Ovary (tissue), 10 donors: ENCODE measurements at places on chromosomes 13 and 19. TPM values are rescaled to one million over a fixed set of nuclear protein-coding genes. Genes with fewer than 3 reads are reported as not detected.

DNA sequence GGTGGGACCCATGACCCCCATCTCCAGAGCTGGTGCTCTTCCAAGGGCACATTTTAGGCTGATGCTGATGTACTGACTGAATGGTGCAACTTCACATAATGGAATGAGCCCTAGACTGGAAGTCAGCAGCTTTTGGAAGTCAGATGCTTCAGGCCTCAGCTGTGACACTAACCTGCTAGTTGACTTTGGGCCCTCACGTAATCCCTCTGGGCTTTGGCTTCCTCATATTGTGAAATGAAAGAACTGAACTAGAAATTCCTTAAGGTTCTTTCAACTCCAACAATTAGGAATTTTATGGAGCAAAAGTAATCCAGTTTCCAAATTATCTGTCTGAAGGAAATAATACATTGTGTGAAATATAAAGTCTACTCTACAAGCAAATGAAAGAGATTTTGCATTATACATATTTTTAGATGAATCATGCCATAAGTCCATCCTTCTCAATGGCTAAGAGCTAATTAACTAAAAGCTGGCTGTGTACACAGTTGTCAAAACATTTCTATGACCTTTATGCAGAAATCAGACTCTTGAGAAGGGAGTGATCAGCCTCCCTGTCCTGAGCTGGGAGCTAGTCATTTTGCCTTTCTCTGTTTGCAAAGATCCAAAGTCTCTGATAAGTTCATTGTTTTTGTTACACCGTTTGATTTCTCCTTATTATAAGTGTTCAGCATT lies 204.2 kb downstream of the DCLK1 start:
- DNase-seq = no peak

DNA sequence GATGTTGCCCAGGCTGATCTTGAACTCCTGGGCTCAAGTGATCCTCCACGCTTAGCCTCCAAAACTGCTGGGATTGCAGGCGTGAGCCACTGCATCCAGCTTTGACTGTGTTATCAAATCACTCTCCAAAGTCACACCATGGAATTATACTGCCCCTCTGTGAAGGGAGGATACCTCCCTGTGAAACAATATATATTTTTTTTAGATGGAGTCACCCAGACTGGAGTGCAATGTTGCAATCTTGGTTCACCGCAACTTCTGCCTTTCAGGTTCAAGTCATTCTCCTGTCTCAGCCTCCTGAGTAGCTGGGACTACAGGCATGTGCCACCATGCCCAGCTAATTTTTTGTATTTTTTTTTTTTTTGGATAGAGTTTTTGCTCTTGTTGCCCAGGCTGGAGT lies 7.7 kb downstream of the TYK2 start:
- DNase-seq = no peak

GRCh38 chr13:95207769-95208366 lies 93.4 kb downstream of the ABCC4 start:
- no peak for DNase-seq

The COL4A1 gene
- 73.2 TPM for total RNA-seq

The KLHL1 gene
- total RNA-seq = not detected

DNA sequence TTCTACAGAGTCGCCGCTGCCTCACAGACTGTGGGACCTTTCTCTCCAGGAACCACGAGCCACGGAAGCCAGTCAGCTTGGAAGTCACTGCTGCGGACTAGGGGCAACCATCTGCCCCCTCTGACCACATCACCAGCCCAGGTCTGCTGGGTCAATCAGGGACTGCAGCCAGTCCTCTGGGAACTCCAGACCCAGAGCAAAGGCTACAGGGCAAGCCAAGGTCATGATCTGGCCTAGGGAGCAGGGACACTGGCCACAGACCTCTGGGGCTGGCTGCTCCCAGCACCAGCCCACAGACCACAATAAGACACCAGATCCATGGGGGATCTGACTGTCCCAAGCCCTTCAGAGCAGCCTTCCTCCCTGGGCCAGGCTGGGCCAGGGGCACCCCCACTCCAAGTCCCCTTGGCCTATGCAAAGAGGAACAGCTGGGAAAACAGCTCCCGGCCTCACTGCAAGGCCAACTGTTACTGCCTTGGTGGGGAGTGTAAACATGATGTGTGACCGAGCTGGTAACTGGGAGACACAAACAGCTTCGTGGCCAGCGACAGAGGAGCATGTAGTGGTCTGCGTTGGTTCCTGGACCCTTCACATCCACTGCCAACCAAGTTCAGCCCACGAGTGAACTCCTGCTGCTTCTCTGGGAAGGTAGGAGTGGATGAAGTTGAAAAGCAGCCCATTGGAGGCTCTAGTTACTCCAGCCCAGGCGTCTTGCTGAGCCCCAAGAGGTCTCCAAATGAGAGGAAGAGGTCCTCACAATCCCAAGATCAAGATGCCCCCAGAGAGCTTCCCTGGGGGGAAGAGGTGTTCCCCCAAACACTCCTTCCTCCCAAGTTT lies 1.5 kb downstream of the AKT2 start:
- DNase-seq = no peak
